ENCODE measurements at places on chromosomes 4 and X.

GRCh38 chr4:150385606-150386005 lies 196.3 kb upstream of the MAB21L2 start:
- DNase-seq: no peak

- DNase-seq: no peak
These were observed 260.7 kb downstream of the COL25A1 start for GRCh38 chr4:109041463-109042360.

- DNase-seq: peak; percentile 81
These were observed at the start of gene G6PD for GRCh38 chrX:154546354-154547244. Gene G6PD (minus strand): TSS chrX:154546846. CDS start chrX:154546155, 691 bp downstream.

GRCh38 chr4:106266201-106266600 lies 49.8 kb downstream of the TBCK start:
- no peak for DNase-seq

DNA sequence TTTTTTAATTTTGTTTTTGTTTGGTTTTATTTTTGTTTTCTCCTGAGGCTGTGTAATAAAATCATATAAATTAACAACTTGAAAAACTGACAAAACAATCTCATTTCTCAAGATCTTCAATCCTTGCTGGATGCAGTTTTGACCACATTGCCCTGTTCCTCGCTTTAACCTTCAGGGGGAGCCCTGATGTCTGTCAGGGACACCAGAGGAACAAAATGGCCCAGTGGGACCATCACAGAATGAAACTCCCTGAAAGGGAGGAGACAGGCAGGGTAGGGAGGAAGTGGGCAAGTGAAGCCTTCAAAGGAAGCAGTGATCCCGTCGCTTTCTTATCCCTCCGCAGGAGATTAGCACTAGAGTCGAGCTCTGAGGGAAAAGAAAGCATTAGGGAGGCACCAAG lies 274.9 kb upstream of the LDB2 start:
- DNase-seq: no peak

DNA sequence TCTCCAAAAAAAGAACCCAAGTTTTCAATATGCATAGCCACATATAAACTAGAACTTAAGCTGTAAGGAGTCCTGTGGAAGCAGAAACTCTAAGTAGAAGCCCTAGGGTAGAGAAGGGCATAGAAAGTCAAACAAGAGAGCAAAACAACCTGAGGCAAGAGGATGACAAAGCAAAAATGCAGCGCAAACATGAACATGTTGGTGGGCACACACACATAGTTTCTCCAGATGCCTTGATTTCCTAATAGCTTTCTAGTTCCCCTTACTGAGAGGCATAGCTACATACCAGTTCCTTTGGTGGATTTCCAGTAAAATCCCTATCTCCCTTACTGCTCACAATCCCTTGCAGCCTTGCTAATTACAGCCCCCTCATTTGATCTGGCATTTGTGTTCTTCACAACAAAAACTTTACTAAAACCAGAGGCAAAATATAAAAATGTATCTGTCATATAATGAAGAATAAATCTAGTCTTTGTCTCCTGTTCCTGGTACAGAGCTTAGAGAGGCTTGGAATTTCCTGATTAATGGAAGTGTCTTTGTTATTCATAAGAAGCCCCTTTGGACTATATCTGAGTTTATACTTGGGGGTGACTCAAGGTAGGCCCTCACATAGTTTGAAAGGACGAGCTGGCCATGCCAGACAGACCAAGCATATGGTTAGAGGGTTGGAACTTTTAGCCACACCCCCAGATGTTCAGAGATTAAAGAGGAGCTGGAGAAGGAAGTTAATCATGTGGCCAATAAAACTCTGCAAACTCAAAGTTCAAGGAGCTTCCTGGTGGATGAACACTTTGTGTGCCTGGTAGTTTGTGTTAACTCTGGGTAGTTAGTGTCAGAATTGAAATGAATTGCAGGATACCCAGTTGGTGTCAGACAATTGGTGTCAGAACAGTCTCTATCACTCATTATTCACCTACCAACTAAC lies 52.7 kb upstream of the ZCCHC13 start:
- no peak for DNase-seq

- no peak for DNase-seq
These were observed 580.4 kb upstream of the ADGRL3 start for GRCh38 chr4:60619531-60620305.

- DNase-seq: no peak
These were observed 64.4 kb downstream of the RPS6KA6 start for GRCh38 chrX:84123585-84123984.

DNA sequence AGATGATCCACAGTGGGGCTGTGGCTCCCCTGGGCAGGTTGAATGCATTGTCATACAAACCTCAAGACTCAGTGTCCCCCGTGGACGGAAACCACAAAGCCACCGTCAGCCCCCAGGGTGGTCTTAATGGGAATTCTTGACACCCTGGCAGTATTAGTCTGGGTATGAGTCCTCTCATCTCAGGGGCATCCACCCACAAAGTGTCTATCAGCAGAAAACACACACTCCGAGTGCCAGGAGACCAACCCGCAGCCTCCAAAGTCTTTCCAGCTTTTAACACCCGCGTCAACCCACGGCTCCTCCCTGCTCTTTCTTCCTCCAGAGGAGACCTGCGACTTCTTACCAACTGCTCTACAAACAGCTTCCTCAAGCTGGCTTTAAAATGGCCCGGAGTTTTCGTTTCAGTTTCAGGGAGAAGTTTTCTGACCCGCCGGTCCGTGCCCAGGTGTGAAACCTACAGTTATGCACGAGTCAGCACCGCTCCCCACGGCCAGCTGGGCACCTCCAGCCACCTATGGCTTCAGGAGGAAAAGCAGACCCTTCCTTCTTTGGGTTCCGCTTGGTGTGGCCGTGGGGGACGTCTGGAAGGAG lies 14.4 kb upstream of the ASMTL start:
- DNase-seq: peak; percentile 40

GRCh38 chr4:106585915-106586349 lies 217.4 kb upstream of the GIMD1 start:
- DNase-seq: no peak

- DNase-seq: no peak
These were observed 23.3 kb downstream of the RGS12 start for GRCh38 chr4:3316146-3316545.

DNA sequence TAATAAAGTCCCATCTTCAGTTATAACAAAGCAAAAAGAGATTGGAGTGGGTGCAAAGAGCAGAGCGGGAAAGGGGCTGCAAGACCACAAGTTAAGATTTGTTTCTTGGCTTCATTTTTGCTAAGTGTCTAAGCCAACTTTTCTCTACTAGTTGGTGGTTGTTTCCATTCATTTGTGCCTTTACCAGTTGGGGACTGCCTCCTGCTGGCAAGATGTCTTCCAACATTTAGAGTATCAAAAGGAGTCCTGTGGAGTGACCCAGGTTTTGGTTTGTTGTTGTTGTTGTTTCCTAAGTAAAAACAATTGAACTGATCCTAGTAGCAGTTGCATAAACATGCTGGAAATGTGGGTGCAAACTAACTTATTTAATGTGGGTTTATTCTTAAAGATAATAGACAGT lies 121.1 kb downstream of the SPATA18 start:
- no peak for DNase-seq

GRCh38 chr4:139060591-139060990 lies 45.0 kb downstream of the NOCT start:
- no peak for DNase-seq

DNA sequence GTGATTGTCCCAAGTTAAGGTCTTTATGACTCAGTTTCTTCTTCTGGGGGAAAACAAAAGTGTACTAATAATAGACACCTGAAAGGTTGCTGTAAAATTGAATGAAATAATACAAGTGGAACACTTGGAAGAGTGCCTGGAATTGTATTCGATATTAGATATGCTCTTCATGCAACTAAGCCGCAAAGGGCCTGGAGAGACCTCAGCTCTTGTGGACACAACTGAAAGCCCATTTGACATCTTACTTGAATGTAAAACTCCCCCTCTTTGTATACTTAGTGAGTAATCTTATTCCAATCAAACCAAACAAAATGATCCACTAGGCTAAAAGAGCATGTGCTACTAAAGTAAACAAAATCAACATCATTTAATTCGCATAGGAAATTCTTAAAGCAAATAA lies 511 bp upstream of the MAP9 start:
- no peak for DNase-seq

- DNase-seq: no peak
These were observed 137.9 kb upstream of the MAMLD1 start for GRCh38 chrX:150225266-150225665.

- no peak for DNase-seq
These were observed 19.6 kb downstream of the SCD5 start for GRCh38 chr4:82779032-82779431.

DNA sequence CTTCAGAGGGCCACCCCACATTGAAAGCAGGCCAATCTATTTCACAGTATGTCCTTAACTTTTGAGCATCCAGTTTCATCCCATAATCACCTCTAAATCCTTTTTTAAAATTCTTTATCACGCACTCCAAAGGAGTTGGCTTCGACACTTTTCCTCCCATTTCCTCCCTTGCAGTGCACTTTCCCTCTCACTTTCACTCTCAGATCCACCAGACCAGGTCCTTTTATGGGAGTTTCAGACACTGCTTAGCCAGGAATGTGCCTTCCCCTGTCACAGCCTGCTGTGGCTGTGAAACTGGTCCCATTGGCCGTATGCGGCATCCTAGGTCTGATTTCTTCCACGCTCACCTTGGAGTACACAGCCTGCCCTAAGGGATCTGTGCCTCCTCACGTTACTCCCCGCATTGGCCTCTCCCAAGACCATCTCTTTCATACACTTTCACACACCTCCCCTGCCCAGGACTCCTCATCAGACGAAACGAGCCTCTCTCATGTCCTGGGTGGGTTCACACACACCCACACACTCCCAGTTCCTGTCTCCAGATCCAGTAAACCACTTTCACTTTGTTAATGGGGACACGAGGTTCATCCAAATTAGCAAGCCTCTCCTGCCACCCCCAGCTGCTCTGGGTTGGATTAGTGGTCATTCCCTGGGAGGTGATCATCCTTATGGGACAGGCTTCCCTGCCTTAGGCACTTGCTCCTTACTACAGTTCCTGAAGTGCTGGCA lies 10.0 kb upstream of the RHOXF2B start:
- DNase-seq: no peak

- no peak for DNase-seq
These were observed 142.8 kb upstream of the EOLA2 start for GRCh38 chrX:150081076-150081475.

GRCh38 chr4:118918388-118918787 lies 29.7 kb downstream of the SYNPO2 start:
- DNase-seq: no peak

GRCh38 chrX:115690511-115691216 lies 129.7 kb downstream of the PLS3 start:
- DNase-seq: no peak

DNA sequence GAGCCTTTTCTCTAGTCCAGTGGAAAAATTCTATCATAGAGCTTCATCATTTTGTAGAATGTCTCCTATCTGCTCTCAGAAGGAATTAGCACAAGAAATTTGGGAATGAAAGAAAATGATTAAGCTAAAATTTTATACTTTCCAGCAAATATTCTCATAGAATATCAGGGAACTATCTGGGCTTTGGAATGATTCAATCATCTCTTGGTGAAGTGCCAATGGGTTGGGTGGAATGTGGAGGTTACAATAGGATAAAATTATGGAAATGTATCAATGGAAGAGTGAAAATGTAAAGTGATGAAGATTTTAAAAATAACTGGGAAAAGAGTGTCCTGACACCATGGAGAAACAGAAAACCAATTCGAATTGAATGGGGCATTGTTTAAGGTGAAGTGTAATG lies 119.0 kb upstream of the MID1 start:
- no peak for DNase-seq

- DNase-seq: no peak
These were observed 562.2 kb downstream of the ZIC3 start for GRCh38 chrX:138128027-138128671.

- no peak for DNase-seq
These were observed 135.5 kb downstream of the AMMECR1 start for GRCh38 chrX:110182362-110182761.

GRCh38 chrX:31057691-31058090 lies 14.2 kb downstream of the FTHL17 start:
- DNase-seq: no peak

- DNase-seq: no peak
These were observed 103.8 kb downstream of the USP46 start for GRCh38 chr4:52555356-52555716.

GRCh38 chr4:42197341-42197740 lies 44.9 kb upstream of the BEND4 start:
- DNase-seq: no peak
